ENCODE measurements at places on chromosomes 5 and 9. TPM values are rescaled to one million over a fixed set of nuclear protein-coding genes. Genes with fewer than 3 reads are reported as not detected.

DNA sequence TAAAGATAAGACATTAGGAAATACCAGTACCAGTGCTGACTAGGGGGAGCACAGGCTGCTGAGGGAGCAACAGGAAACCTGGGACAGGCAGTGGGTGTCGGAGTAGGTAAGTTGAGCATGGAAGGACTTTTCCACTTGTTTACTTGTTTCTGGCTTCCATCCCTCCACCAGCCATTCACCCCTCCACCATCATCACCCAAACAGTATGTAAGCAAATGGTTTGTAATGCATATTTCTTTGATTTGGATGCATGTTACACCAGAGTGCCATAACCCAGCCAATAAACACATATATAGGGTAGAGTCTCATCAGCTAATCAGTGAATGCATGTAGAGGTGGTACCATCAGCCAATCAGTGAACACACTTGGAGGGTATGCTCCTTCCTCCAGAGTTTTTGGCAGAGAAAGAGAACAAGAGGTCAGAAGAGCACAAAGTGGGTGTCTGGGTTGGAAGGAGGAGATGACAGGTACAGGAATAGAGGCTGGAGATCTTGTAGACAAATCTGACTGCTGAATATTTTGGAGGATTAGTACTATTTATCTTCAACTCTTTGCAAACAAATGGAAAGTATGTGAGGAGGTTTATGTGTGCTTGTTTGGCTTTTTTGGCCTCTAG, 37.7 kb upstream of the PDE8B start:
- no peak for DNase-seq

DNA sequence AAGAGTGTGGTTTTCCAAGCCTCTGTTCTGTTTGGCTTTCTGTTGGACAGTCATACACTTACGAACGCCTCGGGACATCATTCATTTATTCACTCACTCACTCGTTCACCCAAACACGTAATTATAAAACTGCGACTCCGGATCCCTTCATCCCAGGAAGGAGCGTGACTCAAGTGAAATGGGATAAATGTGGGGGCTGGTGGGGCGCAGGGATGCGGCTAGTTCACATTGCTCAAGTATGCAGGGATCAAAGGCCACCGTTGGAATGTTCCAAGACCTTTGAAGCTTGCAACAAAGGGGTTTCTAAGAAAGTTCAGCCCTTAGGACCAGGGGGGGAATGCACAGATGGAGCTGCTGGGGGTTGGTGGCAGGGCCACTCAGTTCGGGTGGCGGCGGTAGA, 64.2 kb downstream of the CFAP77 start:
- no peak for DNase-seq

GRCh38 chr5:102895976-102896375, 140.9 kb downstream of the PAM start:
- DNase-seq, result no peak

Gene DPM2
- 17.4 TPM for total RNA-seq

Gene CNTNAP3B
- 6.4 TPM for total RNA-seq

Gene POU4F3
- 0.13 TPM for total RNA-seq

Gene PTPRD
- 10.9 TPM for total RNA-seq

Gene PCDHB9
- total RNA-seq, result not detected

Gene ACTBL2
- total RNA-seq, result under 0.01 TPM

GRCh38 chr9:112200711-112201110, 25.6 kb upstream of the SUSD1 start:
- no peak for DNase-seq

GRCh38 chr5:89471541-89471940, 588.6 kb upstream of the MEF2C start:
- no peak for DNase-seq

- DNase-seq, result no peak
Measured at GRCh38 chr9:96510258-96510657, 60.3 kb downstream of the HABP4 start.
